SHP77 treated with DMSO at 0.1 percent for 48 hours (cell line): ENCODE measurements at places on chromosomes 4 and X.
A peak's percentile ranks its signal among the peaks of the same experiment; 100 is the strongest.

GRCh38 chr4:67581208-67581857 lies 22.8 kb downstream of the STAP1 start:
- DNase-seq = no peak

DNA sequence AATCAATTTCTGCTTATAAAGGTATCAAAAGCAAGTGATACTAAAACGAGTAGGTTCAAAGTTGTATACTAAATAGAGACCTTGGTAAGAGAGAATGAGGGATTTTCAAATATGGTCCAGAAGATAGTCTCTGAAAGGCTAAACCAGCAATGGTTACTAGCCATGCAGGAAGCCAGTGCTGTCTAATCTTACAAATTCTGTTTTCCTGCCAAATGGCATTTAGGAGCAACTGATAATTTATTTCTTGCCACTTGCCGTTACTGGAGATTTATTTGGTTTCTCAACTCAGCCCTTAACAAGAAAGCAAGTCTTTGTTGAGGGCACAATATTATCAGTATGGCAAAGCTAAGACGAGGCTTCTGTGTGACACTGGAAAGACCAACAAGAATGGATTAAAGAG lies 47.2 kb downstream of the MAP7D3 start:
- no peak for DNase-seq

GRCh38 chr4:98510757-98511517 lies 147.5 kb downstream of the TSPAN5 start:
- DNase-seq = no peak

DNA sequence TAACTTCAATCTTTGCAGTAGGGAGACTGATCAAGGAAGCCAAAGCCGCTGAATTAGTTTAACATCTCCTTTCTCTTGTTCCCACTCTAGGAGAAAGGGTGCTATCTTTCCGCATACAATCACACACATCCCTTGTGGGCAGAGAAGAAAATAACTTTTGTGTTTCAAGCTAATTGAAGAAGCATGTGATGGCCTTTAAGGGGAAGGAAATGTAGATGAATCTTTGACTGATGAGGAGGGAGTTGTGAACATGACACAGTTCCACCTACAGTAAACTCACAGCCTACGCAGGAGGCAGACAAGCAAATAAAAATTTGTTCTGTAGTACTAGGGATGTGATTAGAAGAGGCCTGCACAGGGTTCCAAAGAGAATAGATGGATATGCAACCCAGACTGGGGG lies 14.7 kb upstream of the SPATA4 start:
- DNase-seq = no peak

GRCh38 chr4:182823576-182823975 lies 93.6 kb downstream of the DCTD start:
- DNase-seq = no peak

GRCh38 chrX:130085551-130086446 lies 24.5 kb downstream of the ELF4 start:
- DNase-seq = no peak

DNA sequence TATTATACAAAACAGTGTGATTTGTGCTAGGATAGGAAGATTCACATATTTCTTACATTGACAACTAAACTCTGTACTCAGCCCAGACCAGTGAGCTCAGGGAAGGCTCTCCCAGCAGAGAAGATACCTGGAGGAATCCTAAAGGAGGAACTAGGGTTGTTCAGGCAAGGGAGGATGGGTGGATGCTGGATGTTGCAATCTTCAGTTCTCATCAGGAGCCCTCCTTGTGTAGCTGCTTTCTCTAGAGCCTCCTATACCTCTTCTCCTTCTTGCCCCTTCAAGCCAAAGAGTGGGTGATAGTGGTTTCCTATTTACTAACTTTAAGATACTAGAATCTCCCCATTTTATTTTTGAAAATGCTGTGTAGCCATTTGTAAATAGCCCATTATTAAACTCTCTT lies 117.3 kb downstream of the NKX6-1 start:
- DNase-seq = no peak

GRCh38 chrX:110056419-110056818 lies 53.5 kb downstream of the TMEM164 start:
- DNase-seq = no peak

- DNase-seq = no peak
Measured at GRCh38 chr4:146640465-146641061, 1.9 kb downstream of the POU4F2 start.

- DNase-seq = no peak
Measured at GRCh38 chr4:146238107-146238506, 23.8 kb downstream of the REELD1 start.

DNA sequence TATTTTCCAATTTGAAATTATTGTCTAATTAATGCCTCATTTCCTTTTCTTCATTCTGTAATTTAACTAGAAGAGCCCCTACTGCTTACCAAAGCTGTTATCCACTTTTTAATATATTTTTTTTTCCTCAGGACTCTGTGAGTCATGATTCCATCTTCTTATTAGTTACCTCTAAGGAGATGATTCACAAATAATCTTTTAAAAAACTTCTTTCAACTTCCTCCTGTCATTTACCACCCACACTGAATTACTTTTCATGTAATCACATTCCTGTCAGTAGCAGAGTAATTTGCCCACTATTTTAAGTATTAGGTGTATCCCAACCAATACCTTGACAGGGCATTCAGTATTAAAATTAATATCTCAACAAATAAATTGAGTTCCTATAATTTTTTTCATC lies 470.9 kb upstream of the ADGRL3 start:
- no peak for DNase-seq

GRCh38 chr4:122687531-122688061 lies 44.9 kb upstream of the BBS12 start:
- no peak for DNase-seq

- DNase-seq = no peak
Measured at GRCh38 chr4:130210864-130211263, 1114.9 kb downstream of the C4orf33 start.

DNA sequence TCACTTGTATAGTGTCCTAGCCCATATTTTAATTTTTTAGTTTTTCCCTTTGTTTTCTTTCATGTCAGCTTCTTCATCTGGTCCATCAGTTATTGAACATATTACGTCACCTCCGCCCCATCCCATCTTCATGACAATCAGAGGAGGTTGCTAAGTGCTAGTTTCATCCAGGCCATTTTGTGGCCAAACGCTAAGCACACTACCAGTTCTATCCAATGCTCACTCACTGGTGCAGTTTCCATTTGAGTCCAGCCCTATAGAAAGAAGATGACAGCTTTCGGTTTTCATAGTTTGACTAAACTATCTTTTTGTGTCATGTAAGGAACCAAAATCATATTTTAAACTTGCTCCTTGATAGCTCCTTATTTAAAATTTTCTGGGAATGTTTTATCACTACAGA lies 304.2 kb downstream of the TENM3 start:
- no peak for DNase-seq

DNA sequence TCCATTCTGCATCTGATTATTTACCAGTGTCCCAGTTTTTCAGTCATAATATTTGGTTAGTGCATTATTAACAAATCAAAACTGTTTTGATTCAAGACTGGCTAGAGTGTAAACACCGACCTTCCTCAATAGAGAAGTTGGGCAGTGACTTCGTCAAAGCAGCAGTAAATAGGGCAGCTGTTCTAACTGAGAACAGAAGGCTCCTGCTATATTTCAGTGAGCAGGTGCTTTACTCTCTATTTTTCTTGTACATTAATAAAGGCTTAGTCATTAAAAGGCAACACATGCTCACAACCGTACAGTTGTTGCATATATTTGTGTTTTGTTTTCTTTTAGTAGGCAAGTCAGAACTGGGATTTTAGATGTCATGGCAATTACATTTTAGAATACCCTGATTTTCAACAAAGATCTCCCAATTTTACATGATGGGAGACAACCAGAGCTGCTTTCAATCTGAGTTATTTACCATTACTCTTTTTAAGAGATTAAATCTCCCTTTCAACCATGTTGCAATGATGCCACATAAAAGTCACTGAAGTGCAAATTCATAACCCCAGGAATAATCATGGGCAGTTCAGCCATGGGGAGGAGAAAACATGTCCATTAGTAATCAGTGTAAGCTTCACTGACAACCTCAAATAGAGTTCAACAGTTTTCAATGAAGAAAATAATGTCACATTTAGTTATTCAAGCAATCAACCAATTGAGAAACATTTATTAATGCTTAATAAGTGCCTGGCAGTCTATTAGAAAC lies 233.3 kb downstream of the NDST4 start:
- peak; percentile 89 for DNase-seq

- peak; percentile 5 for DNase-seq
Measured at GRCh38 chrX:81195712-81196111, 6.0 kb downstream of the HMGN5 start.
